Dermis blood vessel endothelial cell (primary cell): ENCODE measurements at places on chromosomes 5 and 9. TPM values are rescaled to one million over a fixed set of nuclear protein-coding genes. Genes with fewer than 3 reads are reported as not detected.

Gene AK8
- total RNA-seq: 0.09 TPM in 1 of 2 replicates, not detected in the other

Gene LCN6
- total RNA-seq: 0.68 TPM in 1 of 2 replicates, not detected in the other

Gene MSX2
- 0.05 and 0.17 TPM in 2 replicates for total RNA-seq

Gene PHPT1
- 99.0 and 104 TPM in 2 replicates for total RNA-seq

Gene SLC6A18
- total RNA-seq: not detected in 2 replicates

Gene ORM2
- total RNA-seq: not detected in 2 replicates

Gene RALGPS1
- 3.1 and 3.3 TPM in 2 replicates for total RNA-seq

Gene NIM1K
- under 0.01 and 0.05 TPM in 2 replicates for total RNA-seq

Gene FSTL4
- total RNA-seq: under 0.01 and 0.09 TPM in 2 replicates

Gene FRRS1L
- under 0.01 and 0.05 TPM in 2 replicates for total RNA-seq

GRCh38 chr9:132154863-132155567 is 6.8 kb upstream of the NTNG2 start:
- DNase-seq: no peak

- no peak for DNase-seq
Observed at GRCh38 chr5:90142541-90142940, 267.0 kb downstream of the CETN3 start.

- DNase-seq: no peak
Observed at GRCh38 chr5:10627160-10627701, 63.4 kb downstream of the ANKRD33B start.

DNA sequence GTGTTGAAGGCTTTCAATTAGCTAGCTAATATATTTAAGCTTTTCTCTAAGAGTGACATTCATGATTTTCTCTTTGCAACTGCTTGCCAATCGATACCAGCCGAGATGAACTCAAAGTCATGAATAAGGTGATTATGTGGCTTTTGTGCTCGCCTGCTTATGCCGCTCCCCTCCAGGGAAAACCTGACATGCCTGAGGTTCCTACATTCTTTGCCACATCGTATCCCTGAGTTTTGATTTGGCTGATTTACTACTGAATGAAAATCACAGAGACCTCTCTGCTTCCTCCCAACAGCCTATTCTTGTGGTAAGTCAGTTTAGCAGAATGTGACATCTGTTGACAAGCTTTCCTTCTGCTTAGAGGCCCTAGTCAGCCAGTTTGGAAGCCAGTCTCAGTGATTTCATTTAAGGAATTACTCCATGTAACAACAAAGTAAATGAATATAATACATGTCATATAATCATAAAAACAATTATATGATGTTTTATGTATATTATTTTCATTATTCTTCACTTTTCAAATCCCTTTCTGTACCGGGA is 513.4 kb downstream of the CSNK1G3 start:
- no peak for DNase-seq

- no peak for DNase-seq
Observed at GRCh38 chr5:161645264-161645663, 40.3 kb upstream of the GABRA6 start.

DNA sequence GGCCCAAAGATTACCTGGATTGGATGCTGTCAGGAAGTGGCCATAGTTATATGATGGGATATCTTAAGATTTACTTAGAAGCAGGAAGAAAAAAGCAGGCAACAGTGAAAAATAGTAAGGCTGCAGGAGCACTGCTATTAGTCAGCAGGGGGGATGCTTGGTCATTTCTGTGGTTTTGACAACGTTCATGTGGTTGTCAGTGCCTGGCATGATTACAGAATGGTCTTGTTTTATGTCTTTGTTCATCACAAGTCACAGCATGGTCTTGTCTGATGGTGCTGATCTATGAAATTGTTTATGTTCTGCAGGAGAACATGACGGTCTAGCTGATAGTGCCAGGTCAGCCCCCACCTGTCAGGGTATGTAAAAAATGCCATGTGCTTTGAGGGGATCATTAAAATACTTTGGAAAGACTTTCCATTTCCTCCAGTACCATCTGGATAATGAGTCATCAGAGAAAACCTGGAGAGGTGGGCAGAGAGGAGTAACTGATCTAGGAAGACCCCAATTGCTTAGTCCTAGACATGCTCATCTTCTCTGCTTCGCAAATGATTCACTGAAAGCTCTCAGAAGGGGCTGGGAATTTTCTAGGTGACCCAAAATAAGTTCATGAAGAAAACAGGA is 48.5 kb downstream of the PLGRKT start:
- DNase-seq: no peak

DNA sequence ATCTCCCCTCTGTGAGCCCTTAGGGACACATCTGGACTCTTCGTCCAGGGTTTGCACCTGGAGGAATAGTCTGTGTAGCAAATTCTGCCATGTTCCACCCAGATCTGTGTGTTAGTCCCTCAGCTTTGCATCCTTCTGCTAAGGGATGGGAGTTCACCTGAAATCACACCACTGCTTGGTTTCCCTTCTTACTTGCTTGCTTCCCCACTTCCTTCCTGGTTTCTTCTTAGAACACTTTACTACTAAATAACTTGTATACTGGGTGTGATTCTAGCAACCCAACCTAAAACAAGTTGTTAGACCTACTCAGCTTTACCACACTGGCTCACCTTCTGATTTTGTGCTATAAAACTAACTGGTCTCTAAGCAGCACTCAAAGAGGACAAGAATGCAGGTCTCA is 202.6 kb upstream of the MAP3K1 start:
- DNase-seq: no peak

- no peak for DNase-seq
Observed at GRCh38 chr5:74015716-74016115, 389.7 kb downstream of the ARHGEF28 start.

DNA sequence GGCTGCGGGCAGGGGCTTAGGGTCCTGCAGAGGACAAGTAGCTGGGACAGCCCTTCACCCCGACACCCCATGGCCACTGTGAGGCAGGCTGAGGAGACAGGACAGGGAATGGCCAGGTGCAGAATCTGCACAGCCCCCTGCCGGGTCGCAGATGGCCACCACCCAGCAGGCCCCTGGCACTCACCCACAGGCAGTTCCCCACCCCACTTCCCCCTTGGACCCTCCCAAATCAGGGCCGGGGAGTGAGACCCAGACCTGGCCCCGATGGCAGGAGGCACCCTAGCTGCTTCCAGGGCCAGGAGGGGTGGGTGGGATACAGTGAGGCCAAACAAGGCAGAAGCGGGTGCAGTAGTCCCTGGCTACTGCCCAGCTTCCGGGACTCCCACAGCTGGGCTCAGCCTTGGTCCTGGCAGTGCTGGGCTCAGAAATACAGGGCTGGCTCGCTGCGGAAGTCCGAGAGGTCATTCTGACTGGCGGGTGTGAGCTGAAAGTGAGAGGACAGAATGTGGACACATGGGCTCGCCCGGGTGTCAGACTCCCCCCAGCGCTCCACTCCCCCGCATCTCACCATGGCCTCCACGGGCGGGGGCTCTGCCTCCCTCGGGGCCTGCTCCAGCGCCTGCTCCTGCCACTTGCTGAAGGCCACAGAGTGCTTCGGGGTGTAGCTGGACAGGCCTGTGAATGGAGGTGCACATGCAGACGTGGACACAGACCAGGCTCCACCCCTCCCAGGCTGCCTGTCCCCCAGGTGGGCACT is 3.4 kb downstream of the SSNA1 start:
- no peak for DNase-seq

- no peak for DNase-seq
Observed at GRCh38 chr5:173714551-173715428, 98.3 kb upstream of the BOD1 start.

DNA sequence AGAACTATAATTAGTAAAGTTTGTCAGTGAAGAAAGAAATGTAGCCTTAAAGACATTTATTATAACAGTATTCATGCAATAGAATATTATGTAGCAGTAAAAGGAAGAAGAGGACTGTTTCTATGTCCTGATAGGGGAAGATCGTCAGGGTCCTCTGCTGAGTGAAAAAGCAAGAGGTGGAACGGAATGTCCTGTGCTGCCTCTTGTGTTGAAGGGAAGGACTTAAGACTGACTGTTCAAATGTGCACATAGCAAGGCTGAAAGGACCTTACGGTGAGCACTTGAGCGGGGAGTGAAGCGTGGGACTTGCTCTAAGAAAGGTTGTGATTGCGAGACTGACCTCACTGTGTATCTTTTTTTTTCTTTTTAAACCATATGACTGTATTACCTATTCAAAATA is 63.2 kb downstream of the SNX24 start:
- no peak for DNase-seq

DNA sequence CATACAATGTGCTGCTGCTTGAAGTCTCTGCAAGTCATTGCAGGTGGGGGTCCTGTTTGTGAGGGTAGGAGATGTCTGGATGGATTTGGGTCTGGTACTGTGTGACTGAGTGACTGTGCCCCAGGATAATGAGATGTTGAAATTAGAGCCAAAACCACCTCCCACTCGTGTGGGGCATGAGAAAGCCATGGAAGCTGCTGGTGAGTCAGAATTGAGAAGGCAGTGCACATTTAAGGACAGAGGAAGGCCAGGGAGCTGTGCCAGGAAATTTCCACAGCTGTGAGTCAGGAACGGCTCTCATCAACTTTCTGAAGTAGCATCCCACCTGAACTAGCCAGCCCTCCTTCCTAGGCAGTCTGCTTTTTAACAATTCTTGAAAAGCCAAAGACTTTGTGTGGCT is 229.8 kb downstream of the DRD1 start:
- no peak for DNase-seq

DNA sequence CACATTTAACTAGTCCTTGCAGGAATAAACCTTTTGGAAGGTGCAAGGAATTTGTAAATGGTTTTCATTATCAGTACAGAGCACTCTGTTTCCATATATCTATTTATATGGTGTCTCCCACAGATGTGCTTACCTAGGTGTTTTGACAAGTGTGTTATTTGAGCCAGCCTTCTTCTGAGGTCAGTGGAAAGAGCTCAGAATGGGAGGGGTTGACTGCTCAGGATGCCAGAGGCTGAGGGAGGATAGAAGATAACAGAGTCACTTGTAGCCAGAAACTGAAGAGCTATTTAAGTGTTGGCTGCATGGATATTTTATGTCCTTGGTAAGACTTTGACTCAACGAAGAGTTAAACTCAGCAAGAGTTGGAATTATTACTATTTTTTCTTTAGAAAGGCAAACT is 5.0 kb downstream of the CMYA5 start:
- DNase-seq: no peak

DNA sequence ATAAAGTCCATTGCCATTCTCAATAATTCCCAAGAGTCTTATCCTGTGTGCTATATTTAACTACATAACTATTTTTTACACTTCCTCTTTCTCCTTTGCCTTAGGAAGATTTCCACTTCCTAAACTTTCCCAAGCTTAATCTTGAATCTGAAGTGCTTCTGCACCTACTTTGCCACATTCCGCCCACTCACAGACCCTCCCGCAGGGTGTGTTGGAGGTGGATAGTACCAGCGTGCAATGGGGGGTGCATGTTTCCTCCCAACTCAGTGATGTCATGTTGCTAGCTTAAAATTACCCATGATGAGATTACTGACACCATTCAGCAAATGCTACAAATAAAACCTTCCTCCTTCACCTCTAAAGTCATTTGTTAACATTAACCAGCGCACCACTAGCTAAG is 460.2 kb downstream of the NR2F1-AS1 start:
- no peak for DNase-seq

DNA sequence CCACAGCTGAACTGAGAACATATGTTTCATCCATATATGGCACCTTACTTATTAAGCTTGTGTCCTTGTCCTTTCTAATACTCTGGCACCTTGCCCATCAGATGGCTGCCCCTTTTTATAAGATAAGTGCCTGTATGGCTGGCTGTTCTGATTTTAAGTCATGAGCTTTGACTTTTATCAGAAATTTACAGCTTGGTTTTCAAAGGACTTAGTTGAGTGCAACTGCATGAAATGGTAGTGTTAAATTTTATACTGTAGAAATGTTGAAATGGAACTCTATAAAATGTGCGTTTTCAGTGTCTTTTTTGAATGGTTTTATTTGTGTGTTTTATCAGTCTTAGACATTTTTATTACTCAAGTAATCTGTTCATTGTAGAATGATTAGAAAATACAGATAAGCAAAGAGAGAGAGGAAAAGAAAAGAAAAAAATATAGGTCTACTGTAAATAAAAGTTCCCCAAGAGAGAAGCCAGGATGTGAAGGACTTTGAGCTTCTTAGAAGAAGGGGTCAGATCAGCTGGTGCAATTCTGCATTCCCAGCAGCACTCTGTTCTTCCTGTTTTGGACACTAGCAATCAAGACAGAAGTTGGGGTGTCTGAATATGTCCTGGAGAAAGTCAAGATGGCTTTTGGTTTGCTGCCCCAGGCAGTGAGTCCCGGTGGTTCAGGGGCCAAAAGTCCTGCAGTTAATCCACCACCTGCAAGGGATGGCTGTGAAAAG is 38.9 kb downstream of the ARHGAP26 start:
- DNase-seq: no peak

GRCh38 chr5:10969684-10970180 is 208.7 kb upstream of the DAP start:
- no peak for DNase-seq

GRCh38 chr9:5388026-5388819 is 48.5 kb upstream of the RLN1 start:
- no peak for DNase-seq

DNA sequence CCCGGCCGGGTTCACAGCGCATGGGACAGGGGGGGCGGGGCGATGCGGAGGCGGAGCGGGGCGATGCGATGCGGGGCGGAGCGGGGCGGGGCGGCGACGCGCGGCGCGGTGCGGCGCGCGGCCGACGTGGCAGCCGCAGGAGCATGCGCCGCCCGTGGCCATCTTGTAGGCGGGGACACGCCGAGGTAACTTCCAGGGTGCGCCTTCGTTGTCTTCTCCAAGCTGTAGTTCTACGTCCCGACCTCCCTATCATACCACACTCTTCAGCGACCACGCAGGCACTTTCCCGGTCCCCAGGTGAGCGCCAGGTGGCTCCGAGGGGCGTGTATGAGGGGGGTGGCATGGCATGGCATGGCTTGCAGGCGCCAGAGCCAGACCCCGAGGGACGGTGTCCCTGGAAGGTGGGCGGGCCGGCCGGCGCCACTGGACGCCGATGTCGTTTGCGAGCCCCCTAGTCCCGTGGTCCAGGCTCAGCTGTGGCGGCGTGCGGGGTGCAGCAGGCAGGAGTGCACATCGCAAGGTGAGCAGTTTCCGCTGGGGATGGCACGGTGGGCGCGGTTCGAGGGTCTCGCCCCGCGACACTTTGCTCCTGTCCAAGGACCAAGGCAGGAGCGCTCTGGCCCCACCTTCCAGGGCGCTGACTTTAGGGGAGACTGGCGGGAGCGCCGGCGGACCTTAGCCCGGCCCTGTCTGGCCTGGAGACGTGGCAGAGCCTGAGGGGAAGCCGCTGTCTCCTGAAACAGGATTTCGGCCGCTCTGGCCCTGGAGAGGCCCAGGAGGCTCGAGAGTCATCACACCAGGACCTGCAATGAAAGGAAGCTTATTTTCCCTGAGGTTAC is at the start of gene PRRC1:
Gene PRRC1, plus strand, starts transcription at position 161 of the 839 bp plus-strand sequence. CDS start 5,840 bp downstream, outside the sequence.
- DNase-seq: peak; percentile 88

DNA sequence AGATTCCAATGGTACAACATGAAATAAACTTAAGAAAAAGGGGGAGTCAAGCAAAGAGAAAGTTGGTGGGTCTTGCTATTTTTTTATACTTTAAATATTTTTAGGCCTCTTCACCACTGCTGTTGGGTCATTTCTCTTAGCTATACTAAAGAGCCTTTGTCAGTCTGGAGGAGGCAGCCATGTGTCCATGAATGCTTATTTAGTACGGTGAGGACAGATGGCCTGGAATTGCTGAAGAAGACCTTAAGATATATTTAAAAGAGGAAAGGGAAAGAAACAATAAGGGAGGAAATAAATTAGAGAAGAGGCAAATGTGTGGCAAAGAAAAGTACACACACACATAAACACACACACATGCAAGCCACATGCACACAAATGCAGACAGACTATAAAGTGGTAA is 560.5 kb upstream of the MEF2C start:
- DNase-seq: no peak

GRCh38 chr9:78439866-78440830 is 143.2 kb downstream of the PSAT1 start:
- DNase-seq: no peak

GRCh38 chr5:141560151-141560550 is 58.6 kb downstream of the DIAPH1 start:
- peak; percentile 58 for DNase-seq
